ENCODE measurements at places on chromosomes 1 and 21.

GRCh38 chr1:245590726-245591125 is 435.9 kb downstream of the KIF26B start:
- no peak for DNase-seq

GRCh38 chr1:64136296-64136695 is 67.1 kb upstream of the UBE2U start:
- no peak for DNase-seq

- no peak for DNase-seq
Measured at GRCh38 chr1:185442050-185442449, 125.0 kb upstream of the IVNS1ABP start.

- no peak for DNase-seq
Measured at GRCh38 chr1:95133687-95134086, 16.5 kb downstream of the TLCD4 start.

DNA sequence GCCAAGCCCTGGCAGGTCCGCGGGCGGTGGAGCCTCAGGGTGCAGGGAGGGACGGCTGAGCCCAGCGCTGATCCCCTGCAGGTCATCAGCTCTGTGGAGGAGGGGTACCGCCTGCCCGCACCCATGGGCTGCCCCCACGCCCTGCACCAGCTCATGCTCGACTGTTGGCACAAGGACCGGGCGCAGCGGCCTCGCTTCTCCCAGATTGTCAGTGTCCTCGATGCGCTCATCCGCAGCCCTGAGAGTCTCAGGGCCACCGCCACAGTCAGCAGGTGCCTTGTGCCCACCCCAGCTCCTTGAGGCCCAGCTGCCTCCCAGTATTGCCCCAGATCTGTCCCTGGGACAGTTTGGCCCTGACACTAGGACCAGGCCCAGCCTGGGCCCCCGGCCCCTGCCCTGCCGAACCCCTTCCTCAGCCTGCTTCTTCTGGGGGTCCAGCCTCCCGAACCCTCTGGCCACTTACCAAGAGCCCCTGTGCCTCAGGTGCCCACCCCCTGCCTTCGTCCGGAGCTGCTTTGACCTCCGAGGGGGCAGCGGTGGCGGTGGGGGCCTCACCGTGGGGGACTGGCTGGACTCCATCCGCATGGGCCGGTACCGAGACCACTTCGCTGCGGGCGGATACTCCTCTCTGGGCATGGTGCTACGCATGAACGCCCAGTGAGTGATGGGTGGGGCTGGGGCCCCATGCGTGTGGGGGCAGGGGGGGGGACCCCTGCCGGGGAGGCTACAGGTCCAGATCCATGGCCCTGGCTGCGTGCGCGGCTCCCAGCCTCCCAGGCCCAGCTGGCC is 35.4 kb upstream of the C1QA start:
- DNase-seq, result no peak

- DNase-seq, result no peak
Measured at GRCh38 chr21:31629972-31630711, 29.4 kb upstream of the SOD1 start.

GRCh38 chr1:163106364-163106987 is 37.3 kb downstream of the RGS4 start:
- no peak for DNase-seq

DNA sequence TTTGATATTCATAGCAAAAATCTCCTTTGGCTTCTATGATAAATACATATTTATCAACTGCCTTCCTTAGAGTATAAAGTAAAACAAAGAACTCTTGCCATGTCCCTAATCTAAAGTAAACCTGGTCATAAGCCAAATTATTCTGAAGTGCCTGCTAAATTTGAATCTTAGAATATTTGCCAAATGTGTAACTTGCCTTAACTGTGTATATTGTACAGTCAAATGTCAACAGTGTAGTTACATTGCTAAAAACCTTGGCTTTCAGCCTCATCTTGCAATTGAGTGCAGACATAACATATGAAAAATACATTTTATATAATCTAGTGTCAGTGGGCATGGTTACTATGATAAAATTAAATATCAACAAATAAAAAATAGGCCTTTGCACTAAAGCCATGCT is 583.4 kb upstream of the ADAMTS5 start:
- DNase-seq, result no peak

- no peak for DNase-seq
Measured at GRCh38 chr1:243621973-243622372, 228.1 kb downstream of the AKT3 start.

Data from stimulated activated CD4-positive, alpha-beta T cell treated with anti-CD3 and anti-CD28 coated beads, Interleukin-1b, Interleukin-23, amount 100 ng/mL, for 1 hour (primary cell).